ENCODE measurements at places on chromosomes 6 and 20. TPM values are rescaled to one million over a fixed set of nuclear protein-coding genes. Genes with fewer than 3 reads are reported as not detected.

Gene CASS4
- total RNA-seq: 0.07 TPM

Gene RNF146
- total RNA-seq: 43.5 TPM

Gene IL20RA
- not detected for total RNA-seq

Gene MAVS
- total RNA-seq: 17.5 TPM

Gene BMP7
- not detected for total RNA-seq

Gene SIRPA
- 14.5 TPM for total RNA-seq

Gene THEMIS
- not detected for total RNA-seq

Gene MYMX
- total RNA-seq: 0.13 TPM

Gene FAM209B
- total RNA-seq: not detected

Gene TENT5A
- 6.9 TPM for total RNA-seq

Gene PGC
- total RNA-seq: not detected

Gene TBX18
- 25.9 TPM for total RNA-seq

Gene KCNB1
- under 0.01 TPM for total RNA-seq

Gene ADGRF5
- total RNA-seq: 2.0 TPM

Gene SYNDIG1
- total RNA-seq: not detected
